Activated CD4-positive, CD25-positive, alpha-beta regulatory T cell treated with anti-CD3 and anti-CD28 coated beads, Interleukin-2, amount 50 U/mL, for 16 hours (primary cell): ENCODE measurements at places on chromosomes 16 and 17.

DNA sequence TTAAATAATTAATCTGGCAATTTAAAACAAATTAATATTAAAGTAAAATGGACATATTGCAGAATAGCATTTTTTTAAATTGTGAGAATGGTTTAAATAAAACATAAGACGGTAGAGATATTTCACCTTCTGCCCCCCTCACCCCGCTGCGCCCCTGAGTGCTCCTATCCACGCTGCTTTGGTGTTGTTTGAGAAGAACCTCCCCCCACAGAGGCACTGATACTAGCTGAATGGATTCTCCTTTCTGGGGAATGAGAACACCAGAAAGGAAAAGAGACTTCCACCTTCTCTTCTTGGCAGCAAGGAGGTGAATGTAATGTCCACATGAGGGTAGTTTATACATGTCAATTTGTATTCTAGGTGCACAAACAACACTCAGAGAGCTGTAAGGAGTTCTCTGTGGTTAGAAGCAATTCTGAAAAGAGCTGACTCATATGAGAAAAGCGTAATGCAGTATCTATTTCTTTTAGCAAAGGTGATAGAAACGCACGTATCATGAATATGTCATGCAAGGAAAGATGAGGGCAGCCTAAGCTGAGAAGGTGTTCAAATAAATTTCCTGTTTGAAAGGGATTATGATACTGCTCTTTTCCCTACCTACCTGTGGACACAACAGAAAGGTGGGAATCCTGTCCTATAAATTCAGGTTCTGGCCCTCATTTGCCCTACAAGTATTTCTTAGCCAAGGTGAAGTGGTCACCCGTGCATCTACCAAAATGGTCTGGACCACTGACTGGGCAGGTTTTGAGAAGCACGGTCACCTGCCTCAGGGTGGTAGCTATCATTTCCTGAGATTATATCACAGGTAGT lies 126.9 kb downstream of the PARN start:
- DNase-seq = no peak

GRCh38 chr16:50632927-50633800 lies 47.9 kb downstream of the SNX20 start:
- DNase-seq = no peak

- DNase-seq = no peak
Measured at GRCh38 chr16:58471209-58471975, 28.6 kb upstream of the NDRG4 start.

DNA sequence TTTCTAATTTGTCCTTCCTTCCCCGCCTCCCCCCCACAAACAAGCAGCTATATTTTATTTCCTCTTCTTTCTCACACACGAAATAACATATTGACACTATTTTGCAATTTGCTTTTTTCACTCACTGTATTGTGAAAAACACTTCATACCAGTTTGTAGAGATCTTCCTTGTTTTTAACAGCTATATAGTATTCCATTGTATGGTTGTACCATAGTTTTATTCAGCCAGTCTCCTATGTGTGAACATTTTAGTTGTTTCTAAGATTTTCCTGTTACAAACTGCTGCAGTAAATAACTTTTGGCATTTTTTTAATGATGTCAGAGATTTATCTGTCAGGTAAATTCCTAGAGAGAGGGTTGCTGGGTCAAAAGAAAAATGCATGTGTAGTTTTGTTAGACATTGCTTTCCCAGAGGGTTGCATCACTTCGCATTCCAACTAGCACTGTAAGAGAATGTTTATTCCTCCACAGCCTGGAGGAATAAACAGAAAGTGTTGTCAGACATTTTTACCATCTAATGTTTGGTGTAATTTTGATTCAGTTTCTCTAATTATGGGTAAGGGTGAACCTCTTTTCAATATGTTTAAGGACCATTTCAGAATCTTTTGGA lies 101.2 kb downstream of the MRTFB start:
- no peak for DNase-seq

- DNase-seq = no peak
Measured at GRCh38 chr17:19264681-19265080, 27.5 kb downstream of the EPN2 start.

GRCh38 chr17:18949566-18949965 lies 2.4 kb upstream of the SLC5A10 start:
- no peak for DNase-seq

DNA sequence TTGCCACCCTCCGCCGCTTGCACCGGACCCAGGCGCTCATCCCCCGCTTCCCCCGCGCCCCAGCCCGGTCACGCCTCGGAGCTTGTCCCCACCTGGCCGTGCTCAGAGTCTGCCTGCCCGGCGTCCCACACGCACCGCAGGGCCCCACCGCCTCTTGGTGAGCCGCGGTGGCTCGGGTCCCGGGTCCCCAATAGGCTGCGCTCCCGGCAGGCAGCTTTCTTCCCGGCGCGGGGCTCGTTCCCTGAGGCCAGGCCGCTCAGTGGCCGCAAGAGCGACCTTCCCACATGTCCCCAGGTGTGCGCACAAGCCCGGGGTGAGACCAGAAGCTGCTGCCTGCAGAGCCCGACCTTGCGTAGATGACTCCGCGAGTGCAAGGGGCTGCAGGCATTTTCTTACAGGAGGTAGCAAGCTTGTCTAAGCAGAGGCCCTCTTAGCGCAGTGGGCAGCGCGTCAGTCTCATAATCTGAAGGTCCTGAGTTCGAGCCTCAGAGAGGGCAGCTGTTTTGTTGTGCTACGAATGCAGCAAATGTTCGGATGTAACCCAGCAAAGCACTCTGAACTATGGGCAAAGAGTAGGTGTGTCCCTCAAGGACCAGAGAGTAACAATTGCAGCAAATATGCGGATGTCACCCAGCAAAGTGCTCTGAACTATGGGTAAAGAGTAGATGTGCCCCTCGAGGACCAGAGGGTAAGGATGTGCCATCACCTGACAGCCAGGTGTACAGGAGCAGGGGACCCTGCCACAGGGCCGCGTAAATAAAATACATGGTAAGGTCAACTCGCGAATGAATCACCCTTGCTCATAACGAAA lies 15.6 kb downstream of the TLE7 start:
- DNase-seq = no peak

DNA sequence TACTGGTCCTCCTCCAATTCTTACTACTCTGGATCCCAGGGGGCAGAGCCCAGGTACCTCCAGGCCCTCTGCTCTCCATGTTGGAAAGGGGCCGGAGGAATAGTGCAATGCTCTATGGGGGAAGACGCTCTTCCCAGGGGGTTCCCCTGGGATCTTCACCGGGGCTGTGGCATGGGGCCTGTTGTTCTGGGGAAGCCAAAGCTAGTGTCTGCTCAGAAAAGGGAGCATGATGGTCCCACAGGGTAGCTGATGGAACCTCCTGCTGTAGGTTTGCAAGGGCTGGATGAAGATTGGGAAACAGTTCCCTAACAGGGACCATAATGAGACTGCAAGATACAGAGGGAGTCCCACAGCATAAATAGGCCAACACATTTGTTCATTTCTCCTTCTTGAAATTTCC lies 114.7 kb downstream of the IRX5 start:
- no peak for DNase-seq

- no peak for DNase-seq
Measured at GRCh38 chr17:12088035-12088434, 67.4 kb downstream of the MAP2K4 start.

DNA sequence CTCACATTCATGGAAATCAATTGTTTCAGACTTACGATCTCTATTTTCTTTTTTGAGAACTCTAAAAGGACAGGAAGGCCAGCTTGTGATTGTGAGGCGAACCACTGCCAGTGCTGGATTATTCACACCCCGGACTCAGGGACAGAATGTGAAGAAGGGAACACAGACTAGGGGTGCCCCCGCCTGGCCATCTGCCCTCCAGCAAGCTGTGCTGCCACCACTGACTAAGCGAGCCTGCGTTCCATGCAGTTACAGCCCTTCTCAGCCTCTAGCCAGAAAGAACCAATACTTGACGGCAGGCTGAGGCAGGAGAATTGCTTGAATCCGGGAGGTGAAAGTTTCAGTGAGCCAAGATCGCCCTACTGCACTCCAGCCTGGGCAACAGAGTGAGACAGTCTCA lies 2.8 kb downstream of the HAGH start:
- no peak for DNase-seq

DNA sequence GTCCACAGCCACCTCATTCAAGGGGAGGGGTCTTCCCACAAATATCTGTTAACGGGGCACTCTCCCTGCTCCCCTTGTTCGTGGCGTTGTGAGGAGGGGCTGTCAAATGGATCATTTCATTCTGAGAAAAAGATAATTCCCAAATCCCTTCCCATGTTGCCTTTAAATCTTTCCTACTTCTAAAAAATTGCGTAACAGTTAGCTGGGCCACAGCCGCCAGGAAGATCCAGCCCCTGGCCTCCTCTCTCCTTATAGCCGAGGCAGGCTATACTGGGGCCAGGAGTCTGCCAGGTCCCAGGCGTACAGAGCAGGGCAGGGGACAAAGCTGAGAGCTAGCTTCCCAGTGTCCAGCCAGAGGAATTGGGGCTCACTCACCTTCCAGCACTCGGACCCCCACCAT lies 430 bp downstream of the C16orf89 start:
- no peak for DNase-seq

DNA sequence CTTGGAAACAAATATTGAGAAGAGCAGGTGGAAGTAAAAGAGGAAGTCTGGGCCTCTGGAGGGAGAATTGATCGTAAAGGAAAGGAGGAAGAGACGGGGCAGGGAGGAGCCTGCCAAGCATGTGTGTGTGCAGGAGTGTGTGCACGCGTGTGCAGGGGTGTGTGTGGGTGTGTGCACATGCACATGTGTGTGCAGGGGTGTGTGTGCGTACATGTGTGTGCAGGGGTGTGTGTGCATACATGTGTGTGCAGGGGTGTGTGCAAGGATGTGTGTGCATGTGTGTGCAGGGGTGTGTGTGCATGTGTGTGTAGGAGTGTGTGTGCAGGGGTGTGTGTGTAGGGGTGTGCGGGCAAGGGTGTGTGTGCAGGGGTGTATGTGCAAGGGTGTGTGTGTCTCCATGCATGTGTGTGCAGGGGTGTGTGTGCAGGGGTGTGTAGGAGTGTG lies 10.0 kb downstream of the CEP295NL start:
- no peak for DNase-seq

DNA sequence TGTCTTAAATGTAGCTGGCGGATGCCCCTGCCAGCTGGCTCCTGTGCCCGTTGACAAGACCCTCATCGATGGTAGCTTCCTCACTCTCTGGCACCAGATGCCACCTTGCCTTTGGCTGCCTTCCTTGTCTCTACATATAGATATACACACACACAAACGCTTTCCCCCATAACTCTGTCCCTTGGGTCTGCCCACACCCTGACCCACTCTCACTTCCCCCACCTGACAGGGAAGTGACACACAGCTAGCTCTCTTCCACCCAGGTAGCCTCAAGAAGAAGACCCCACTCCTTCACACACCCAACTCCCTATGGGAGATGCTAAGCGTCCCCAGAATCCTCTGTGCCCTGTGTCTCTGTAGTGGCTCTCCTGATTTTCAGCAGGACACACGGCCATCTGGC lies 25.6 kb downstream of the JUP start:
- DNase-seq = no peak

- no peak for DNase-seq
Measured at GRCh38 chr17:41098481-41098880, 539 bp upstream of the KRTAP4-8 start.

GRCh38 chr16:8855051-8855786 lies 13.6 kb downstream of the CARHSP1 start:
- DNase-seq = no peak

- no peak for DNase-seq
Measured at GRCh38 chr16:70467113-70467512, 12.7 kb downstream of the FCSK start.

GRCh38 chr16:89011909-89012621 lies 35.1 kb upstream of the CBFA2T3 start:
- no peak for DNase-seq

- DNase-seq = peak; percentile 21
Measured at GRCh38 chr17:41835800-41836549, at the start of gene NT5C3B. TSS of gene NT5C3B (minus strand) at chr17:41836232. CDS start at chr17:41836193, 39 bp downstream.

DNA sequence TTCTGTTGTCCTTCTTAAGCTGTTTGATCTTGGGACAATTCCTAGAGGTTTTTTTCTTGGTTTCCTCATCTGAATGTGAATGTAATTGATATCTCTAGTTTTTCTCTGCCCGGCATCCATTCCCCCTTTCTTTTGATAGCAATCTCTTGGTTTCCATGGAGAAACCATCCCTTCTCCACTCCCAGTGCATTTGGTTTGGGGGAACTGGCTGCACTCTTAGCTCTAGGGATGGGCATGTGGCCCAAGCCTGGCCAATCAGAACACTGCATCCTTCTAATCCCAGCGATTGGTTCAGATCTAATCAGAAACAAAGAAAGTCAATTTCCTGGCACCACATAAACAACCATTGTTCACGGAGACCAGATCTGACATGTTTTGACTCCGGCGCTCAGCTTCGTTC lies 45.1 kb downstream of the IRX3 start:
- DNase-seq = no peak

DNA sequence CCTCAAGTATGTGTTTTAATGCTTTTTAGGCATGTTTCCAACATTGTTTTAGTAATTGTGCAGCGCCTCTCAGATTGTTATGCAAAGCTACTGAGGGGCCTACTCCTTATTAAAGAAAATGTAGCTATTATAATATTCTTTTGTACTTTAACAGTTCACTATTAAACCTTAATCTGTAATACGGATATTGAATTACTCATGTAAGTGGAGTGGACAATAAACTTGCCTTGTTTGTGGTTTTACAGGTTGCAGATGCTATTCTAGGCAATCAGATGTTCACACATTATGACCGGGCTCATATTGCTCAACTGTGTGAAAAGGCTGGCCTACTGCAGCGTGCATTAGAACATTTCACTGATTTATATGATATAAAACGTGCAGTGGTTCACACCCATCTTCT lies 41.0 kb downstream of the PTRH2 start:
- no peak for DNase-seq

DNA sequence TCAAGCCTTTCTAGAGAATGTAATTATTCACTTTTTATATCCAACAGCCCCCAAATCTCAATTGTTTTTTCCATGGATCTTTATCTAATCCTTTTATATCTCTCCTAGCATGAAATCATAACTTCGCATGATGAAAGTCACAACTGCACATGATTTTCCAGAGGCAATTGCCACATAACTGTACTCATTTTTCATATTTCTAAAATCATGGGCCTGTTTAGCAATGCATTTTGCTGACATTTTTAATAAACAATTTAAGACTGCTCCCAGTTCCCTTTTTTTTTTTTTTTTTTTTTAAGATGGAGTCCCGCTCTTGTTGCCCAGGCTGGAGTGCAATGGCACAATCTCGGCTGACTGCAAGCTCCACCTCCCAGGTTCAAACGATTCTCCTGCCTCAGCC lies 83.5 kb downstream of the VMP1 start:
- DNase-seq = no peak
